Tibial nerve (tissue), 4 donors: ENCODE measurements at places on chromosomes 7 and 10.
A peak's percentile ranks its signal among the peaks of the same experiment; 100 is the strongest.

GRCh38 chr7:116500078-116500853 is 728 bp downstream of the CAV2 start:
- no peak for DNase-seq

DNA sequence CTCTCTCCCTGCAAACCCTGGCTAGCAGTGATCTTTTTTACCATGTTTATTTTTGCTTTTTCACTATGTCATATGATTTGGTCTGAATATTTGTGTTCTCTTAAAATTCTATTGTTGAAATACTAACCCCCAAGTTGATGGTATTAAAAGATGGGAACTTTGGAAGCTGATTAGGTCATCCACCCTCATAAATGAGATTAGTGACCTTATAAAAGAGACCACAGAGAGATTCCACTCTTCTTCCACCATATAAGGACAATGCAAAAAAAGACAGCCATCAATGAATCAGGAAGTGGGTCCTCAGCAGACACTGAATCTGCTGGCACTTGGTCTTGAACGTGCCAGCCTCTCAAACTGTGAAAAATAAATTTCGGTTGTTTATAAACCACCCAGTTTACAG is 112.8 kb upstream of the KCND2 start:
- no peak for DNase-seq

DNA sequence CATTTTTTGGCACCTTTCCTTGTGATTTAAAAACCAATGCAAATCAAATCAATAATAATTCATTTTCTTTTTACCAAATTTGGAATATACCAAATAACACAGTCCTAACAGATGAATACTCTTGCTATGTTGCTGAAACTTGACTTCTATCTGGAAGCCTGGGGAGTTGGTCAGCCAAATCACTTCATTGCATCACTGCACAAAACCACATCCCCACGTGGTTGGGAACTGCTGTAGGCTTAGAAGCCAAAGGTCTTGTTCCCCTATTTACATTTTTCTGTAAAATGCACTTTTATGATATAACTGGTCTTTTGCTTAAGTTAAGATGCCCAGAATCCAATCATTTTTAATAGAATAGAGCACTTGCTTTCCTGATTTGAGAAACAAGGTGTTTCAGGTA is 15.2 kb downstream of the GPR85 start:
- peak; percentile 30 for DNase-seq

GRCh38 chr7:95482424-95482823 is 3.3 kb upstream of the ASB4 start:
- no peak for DNase-seq

DNA sequence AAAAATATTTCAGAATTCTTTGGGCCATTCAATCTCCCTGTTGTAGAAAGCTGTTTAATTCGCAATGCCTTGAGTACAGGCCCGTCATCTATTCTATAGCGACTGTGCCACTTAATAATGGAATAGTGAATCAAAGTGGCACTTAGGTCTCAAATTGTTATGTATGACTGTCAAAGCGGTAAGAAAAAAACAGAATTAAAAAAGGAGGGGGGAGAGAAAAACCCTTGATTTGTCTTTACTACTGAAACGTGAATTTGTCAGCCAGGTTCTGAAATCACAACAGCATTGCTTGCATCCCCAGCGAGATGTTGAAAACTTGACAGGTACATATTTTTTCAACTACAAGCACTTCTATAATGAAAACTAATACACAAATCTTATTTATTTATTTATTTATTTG is 320.9 kb downstream of the TFEC start:
- DNase-seq = no peak

DNA sequence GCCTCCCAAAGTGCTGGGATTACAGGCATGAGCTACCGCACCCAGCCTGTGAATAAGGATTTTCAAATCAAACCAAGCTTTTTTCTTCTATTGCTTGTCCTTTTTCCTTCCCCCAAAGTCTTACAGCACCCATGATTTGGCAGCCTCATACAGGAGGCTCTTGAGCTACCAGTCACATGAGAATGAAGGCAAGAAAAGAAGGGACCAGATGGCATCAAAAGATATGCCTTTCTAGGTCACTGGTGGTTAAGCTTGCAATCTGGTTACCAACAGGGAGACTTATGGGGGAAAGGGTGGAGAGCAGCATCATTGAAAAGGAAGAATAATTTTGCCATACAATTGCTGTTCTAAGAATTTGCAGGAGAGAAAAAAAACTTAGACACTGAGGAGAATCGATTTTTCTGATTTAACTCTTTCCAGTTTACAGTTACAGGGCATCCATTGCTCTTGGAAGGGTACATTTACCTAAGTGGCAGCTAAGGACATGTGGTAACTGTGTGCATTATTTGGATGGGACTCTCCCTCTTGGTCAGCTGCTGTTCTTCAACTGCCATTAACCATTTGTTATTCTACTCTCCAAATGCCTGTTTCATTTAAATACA is 29.5 kb downstream of the SMNDC1 start:
- DNase-seq = no peak

DNA sequence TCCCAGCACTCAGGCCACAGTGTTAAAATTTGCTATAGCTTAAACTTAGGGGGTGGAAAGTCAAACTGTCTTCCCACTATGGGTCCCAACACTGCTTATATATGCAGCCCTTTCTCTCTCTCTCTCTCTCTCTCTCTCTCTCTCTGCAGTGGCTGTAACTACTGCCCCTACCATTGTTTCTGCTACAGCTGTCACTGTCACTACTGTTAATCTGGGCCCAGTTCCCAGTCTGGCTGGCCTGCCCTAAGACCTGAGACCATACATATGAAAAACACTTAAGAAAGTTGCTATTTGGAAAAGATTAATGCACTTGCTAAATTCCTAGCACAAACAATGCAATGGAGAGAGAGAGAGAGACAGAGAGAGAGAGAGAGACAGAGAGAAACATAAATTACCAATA is 78.6 kb downstream of the THSD7A start:
- no peak for DNase-seq

DNA sequence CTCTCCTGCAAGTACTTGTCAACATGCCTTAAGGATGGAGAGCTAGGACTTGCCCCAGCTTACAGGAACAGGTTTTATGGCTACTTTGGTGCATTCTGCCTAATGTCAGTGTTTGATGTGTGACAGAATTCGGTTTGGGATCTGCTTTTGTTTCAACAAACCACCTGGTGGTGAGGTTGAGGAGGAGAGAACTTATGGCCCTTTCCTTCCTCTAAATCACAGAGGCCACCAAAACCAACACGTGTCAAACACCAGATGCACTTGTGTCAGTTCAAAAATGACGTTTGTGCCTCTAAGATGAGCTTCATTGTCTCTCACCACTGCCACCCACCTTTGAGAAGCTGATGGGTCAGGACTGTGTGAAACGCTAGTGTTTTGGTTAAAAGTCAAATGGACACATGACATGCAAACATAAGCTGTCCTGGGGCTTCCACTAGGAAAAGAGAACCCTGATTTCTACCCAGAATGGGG is 83.9 kb downstream of the OSBPL3 start:
- no peak for DNase-seq

- DNase-seq = no peak
These were observed 78.7 kb upstream of the ARID5B start for GRCh38 chr10:61822781-61823230.

- no peak for DNase-seq
These were observed 31.7 kb upstream of the ANKRD2 start for GRCh38 chr10:97540669-97541500.
